ENCODE measurements at places on chromosomes 1 and 21.
A peak's percentile ranks its signal among the peaks of the same experiment; 100 is the strongest.

GRCh38 chr1:21576031-21576797 lies 67.0 kb downstream of the ALPL start:
- no peak for DNase-seq

- DNase-seq, result peak; percentile 7
Measured at GRCh38 chr1:230157420-230158390, 90.7 kb downstream of the GALNT2 start.

GRCh38 chr1:910311-910880 lies 13.3 kb upstream of the SAMD11 start:
- no peak for DNase-seq

DNA sequence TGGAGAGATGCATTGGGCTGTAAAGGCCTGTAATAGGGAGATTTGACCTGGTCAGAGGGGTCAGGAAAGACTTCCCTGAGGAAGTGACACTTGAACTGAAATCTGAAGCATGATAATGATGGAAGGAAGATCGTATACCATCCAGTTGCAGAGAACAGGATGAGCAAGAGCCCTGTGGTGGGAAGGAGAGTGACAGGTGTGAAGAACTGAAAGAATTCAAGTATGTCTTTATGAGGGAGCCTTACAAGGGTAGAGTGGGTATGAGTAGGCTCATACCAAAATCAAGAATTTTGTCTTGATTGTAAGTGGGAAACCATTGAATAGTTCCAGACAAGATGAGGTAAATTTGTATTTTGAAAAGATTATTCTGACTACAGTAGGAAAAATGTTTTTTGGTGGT lies 129.4 kb downstream of the RASAL2 start:
- DNase-seq, result no peak

- DNase-seq, result no peak
Measured at GRCh38 chr1:56120021-56120420, 459.3 kb downstream of the PLPP3 start.

Data from NCI-H2081 (cell line).